ENCODE measurements at places on chromosomes 5 and 9.

GRCh38 chr9:87609002-87609401, 111.3 kb downstream of the DAPK1 start:
- DNase-seq: no peak

GRCh38 chr9:124296796-124297550, 39.2 kb downstream of the NEK6 start:
- no peak for DNase-seq

DNA sequence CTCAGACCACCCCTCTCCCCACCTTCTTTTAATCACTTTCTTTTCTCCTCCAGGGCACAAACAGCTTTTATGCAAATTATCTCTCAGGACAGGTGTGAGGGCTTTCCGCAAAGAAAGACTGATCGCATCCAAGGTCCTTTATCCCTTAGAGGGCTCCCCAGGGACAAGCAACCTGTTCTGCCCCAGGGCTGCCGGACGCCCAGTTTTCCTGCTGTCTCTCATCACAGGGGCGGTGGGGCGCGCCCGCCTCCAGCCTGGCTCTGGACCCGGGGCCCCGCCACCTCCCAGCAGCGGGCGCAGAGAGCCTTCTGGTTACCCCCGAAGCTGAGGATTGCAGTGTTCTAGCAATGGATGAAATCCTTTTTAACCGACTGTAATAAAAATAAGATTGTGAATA, 266.1 kb downstream of the CWC27 start:
- DNase-seq: no peak

GRCh38 chr9:250039-250438, 35.4 kb downstream of the DOCK8 start:
- DNase-seq: no peak
